Stimulated activated CD8-positive, alpha-beta memory T cell treated with anti-CD3 and anti-CD28 coated beads, Interleukin-2, amount 100 ng/mL, for 1 hour (primary cell): ENCODE measurements at places on chromosomes 11 and 22.

GRCh38 chr11:101169944-101170343, 40.3 kb upstream of the PGR start:
- DNase-seq, result no peak

DNA sequence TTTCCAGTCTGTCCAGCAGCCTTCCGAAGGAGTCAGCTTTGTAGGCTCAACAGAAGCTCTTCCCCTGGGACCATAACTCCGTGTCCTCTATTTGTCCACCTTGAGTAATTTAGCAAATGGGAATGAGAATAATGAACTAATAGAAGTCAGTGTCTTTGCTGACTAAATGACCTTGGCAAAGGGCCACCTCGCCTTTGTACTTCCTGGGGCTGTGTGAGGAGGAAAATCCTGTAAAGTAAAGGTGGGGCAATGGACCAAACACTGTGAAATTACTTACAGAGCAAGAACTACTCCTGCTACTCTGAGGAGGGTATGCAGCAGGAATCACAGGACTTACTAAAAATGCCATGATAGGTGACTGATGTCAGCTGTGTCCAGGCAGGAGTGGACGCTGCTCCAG, 36.2 kb upstream of the CSNK2A3 start:
- no peak for DNase-seq

- DNase-seq, result no peak
These were observed 6.5 kb downstream of the OR52E5 start for GRCh38 chr11:5899534-5899933.

- no peak for DNase-seq
These were observed 6.5 kb downstream of the EXPH5 start for GRCh38 chr11:108587109-108587508.

DNA sequence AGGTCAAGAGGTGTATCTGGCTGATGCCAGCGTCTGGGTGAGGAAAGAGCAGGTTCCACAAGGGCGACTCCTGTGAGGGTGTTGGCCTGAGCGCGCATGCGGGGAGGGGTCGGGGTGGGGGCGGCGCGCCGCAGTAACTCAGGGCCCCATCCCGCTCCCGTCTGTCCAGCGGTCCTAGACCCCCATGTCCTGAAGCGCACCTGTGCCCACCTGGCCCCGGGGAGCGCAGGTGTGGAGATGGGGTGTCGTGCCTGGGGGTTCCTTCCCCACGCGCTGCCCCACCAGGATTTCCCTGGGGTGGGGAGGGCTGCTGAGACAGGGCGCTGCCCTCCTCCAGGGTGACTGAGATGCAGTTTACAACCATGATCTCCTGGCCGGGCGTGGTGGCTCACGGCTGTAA, 20.9 kb downstream of the RNH1 start:
- DNase-seq, result no peak

DNA sequence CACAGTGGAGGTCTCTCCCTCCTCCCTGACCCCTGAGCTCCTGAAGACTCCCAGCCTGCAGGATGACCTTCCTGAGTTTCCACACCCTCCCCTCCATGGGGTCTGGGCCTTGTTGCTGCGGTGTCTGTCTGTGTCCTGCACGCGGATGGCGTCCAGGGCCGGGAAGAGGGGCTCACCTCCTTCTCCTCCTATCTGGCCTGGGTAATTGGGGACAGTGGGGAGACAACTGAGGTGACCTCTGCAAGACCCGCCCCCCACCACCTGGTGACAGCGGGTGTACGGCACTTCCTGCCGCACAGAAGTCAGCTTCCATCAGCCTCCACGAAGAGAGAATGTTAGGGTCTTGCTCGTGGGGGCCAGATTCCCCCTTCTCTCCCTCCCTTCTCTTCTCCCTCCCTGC, 31.7 kb downstream of the LINC01488 start:
- no peak for DNase-seq

DNA sequence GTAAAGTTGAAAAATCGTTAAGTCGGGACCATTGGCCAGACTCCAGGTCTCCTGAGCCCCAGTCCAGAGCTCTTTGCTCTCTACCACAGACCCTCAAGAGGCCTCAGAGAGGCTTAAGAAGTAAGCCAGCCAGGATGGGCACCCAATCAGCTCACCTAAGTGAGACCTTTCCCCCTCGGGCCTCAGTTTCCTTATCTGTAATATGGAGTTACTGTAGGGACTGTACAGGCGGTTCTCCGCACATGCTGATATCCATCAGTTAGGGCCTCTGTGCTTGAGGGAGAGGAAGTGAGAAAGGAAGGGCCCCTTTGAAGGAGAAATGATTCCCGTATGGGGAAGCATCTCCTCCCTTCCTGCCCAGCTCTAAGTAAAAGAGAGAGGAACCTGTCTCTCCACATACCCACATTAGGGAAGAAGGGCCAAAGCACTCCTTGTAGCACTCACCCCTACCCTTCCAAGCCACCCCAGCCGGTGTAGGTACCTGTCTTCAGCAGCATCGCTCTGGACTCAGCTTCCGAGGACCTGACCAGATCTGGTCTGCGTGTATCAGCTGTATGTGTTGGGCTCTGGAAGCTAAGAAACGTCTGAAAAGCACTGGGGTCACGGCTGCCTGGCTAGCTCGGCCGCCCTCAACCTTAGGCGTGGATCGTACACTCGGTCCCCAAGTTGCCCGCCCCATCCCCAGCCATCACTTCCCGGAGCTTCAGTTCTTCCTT, 653 bp downstream of the NAGA start:
- no peak for DNase-seq

DNA sequence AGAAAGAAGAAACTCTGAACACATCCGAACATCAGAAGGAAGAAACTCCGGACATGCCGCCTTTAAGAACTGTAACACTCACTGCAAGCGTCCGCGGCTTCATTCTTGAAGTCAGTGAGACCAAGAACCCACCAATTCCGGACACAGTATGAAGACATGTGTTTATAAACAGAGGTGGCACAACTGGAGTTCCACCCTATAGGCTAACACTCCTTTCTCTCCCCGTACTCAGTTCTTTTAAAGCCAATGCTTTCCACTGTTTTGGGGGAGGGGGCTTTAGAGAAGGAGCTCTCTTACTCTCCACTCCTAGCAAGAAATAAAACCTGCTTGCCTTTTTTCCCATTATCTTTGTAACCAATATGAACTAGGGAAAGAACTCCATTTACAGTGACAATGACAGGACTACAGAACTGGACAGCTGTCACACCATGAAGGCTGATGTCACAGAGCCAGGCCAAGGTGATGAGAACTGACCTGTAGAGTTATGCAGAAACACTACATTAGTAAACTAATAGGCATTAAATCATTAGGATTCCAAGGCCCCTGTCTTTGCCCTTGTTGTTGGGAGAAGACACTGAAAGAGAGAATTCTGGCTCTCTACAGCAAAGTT, 733 bp downstream of the TRIM5 start:
- DNase-seq, result no peak

DNA sequence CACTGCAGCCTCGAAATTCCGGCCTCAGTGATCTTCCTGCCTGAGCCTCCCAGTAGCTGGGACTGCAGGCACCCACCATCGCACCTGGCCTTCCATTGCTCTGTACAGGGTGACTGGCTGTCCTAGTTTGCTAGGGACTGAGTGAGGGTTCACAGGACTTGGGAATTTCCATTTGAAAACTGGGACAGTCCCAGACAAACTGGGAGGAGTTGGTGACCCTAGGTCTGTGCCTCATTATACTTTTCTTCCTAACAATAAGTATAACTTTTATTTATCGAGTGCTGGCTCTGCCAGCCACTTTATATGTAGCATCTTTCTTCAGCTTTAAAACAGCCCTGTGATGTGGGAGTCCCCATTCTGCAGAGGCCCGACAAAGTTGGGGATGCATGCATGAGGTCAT, 25.5 kb downstream of the TCP11L1 start:
- DNase-seq, result no peak

- no peak for DNase-seq
These were observed 30.3 kb upstream of the WNT7B start for GRCh38 chr22:46007003-46007847.

DNA sequence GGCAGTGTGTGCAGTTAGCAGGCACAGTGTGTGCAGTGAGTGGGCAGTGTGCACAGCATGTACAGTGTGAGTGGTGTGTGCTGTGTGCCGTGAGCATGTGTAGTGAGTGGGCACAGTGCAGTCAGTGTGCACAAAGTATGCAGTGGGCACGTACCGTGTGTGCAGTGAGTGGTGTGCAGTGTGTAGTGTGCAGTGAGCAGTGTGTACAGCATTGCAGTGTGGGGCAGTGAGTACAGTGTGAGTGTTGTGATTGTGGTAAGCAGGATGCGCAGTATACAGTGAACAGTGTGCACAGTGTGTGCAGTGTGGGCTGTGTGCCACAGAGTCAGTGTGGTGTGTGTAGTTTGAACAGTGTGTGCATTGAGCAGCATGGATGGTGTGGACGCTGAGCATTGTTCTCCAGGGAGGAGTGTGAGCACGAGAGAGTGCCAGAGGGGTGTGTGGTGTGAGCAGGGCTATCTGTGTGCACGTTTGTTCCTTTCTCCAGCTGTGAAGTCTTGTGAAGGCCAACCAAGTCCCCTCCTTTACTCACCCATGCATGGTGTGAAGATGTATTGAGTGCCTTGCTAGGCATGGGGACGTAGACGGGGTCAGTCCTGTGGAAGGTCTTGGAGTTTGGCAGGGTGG, 3.0 kb downstream of the SHANK3 start:
- DNase-seq, result no peak

DNA sequence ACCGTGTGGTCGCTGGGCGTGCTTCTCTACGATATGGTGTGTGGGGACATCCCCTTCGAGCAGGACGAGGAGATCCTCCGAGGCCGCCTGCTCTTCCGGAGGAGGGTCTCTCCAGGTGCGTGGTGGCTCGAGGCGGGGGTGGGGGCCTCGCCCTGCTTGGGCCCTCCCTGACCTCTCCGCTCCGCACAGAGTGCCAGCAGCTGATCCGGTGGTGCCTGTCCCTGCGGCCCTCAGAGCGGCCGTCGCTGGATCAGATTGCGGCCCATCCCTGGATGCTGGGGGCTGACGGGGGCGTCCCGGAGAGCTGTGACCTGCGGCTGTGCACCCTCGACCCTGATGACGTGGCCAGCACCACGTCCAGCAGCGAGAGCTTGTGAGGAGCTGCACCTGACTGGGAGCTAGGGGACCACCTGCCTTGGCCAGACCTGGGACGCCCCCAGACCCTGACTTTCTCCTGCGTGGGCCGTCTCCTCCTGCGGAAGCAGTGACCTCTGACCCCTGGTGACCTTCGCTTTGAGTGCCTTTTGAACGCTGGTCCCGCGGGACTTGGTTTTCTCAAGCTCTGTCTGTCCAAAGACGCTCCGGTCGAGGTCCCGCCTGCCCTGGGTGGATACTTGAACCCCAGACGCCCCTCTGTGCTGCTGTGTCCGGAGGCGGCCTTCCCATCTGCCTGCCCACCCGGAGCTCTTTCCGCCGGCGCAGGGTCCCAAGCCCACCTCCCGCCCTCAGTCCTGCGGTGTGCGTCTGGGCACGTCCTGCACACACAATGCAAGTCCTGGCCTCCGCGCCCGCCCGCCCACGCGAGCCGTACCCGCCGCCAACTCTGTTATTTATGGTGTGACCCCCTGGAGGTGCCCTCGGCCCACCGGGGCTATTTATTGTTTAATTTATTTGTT, 2.4 kb downstream of the PIM3 start:
- no peak for DNase-seq
